Stimulated activated CD4-positive, alpha-beta T cell treated with anti-CD3 and anti-CD28 coated beads, Interleukin-1b, Interleukin-23, amount 100 ng/mL, for 48 hours (primary cell): ENCODE measurements at places on chromosomes 6 and 20.

GRCh38 chr6:165782134-165782533, 119.1 kb upstream of the PDE10A start:
- no peak for DNase-seq

- no peak for DNase-seq
Observed at GRCh38 chr6:10633216-10633615, 61.2 kb downstream of the C6orf52 start.

- no peak for DNase-seq
Observed at GRCh38 chr20:6583134-6583738, 184.2 kb upstream of the BMP2 start.

DNA sequence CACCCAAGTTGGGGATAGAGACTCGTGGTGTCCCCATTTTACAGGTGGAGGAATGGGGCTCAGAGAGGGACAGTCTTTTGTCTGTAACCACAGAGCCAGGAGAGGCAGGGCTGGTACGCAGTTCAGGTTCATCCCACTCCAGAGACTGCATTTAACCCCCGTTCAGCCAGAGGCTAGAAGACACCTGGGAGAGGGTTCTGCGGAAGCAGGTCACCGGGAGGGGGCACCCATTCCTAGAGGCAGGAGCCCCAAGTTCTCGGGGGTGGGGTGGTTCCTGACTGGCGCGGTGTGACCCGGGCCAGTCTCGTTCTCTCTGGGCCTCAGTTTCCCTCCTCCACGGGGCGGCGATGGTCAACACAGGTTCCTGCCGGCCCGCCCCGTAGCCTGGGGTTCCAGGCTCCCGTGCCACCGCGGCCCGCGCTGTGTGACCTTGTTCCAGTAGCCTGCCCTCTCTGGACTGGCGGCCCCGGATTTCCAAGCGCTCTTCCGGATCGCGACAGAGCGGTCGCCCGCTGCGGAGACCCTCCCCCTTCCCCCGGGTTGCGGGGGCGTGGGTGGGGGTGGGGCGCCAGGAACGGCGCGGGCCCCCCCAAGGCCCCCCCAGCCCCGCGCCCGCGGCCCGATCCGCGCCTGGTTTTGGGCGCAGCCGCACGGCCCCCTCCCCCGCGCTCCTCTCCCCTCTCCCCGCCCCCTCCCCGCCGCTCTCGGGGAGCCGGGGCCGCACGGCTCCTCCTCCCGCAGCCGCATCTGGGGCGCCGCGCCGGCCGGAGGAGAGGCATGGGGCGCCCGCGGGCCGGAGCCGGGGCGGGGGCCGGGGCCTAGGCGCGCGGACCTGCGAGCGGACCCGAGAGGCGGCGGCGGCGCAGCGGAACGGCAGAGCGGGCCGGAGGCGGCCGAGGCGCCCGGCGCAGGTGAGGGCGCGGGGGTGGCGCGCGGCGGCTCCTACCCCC, at the start of gene DLGAP4:
Gene DLGAP4 (plus strand): TSS at position 738 of the 950 bp plus-strand sequence. CDS start 125,379 bp downstream, outside the sequence.
- DNase-seq = no peak

DNA sequence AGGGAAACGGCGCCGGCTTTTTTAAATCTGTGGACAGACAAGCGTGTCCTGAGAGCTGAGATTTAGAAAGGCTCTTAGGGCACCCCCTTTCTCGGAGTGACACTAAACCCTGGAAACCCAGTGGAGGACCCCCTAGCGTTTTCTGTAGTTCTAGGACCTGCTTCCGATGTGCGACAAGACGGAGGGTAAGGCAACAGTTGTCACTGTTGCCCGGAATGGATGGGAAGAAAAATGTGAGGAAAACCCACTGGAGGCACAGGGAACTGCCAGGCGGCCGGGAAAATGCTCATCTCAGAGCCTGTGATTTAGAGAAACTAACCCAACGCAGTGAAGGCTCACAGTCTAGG, 551 bp upstream of the ATP5F1E start:
- DNase-seq = no peak

- no peak for DNase-seq
Observed at GRCh38 chr6:90241229-90241880, 55.3 kb downstream of the BACH2 start.

DNA sequence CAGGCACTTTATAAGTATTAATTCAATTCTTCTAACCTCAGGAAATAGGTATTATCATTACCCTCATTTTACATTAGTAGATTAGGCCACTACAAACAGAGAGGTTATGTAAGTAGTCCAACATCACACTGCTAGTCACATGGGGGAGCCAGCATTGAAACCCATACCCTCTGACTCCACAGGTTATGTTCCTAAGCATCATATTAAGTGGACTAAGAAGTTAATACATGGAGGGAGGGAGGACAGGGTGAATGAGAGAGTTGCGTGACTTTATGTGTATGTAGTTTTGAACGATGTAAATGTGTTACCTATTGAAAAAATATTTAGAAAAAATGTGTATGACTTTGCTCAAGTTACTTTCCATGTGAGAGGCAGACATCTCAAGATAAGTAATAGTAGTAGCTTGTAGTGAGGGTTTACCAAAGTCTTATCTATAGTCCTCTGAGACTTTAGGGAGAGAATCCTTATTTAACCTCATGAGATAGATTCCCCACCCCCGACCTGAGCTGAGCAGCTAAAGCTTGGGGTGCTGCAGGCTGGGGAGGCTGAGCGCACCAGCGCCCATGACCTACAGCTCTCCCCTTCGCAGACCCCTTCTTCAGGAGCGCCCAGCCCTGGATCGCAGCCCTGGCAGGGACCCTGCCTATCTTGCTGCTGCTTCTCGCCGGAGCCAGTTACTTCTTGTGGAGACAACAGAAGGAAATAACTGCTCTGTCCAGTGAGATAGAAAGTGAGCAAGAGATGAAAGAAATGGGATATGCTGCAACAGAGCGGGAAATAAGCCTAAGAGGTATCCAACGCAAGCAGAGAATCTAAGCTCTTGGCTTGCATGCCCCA, 7.5 kb downstream of the BTN3A2 start:
- no peak for DNase-seq
